Dermis blood vessel endothelial cell (primary cell): ENCODE measurements at places on chromosomes 16 and 17. TPM values are rescaled to one million over a fixed set of nuclear protein-coding genes. Genes with fewer than 3 reads are reported as not detected.

The CES1 gene
- 0.34 TPM in 1 of 2 replicates, not detected in the other for total RNA-seq

The C1QTNF8 gene
- not detected in 2 replicates for total RNA-seq

The KRT39 gene
- not detected in 2 replicates for total RNA-seq

The ZNF48 gene
- total RNA-seq, result 16.5 and 20.1 TPM in 2 replicates

The HBZ gene
- total RNA-seq, result not detected in 2 replicates

The DOC2A gene
- 0.47 and 2.0 TPM in 2 replicates for total RNA-seq
